ENCODE measurements at places on chromosomes 1 and 21.

DNA sequence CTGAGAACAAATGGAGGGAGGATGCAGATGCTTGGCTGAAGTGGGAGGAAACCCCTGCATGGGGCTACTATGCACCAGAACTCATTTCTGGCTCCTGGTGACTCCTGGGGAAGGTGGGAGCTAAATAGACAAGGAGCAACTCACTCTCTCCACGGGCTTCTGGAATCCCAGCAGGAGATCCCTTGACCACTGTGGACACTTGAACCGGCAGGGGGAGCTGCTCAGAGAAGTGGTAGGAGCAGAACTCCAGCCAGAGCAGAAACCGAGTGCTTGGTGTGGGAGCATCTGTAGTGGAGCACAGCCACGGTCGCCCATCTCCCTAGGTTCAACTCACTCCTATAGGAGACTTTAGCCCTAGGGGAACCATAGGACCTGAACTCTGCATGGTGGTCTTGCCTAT, 205.6 kb upstream of the GJB5 start:
- no peak for DNase-seq

GRCh38 chr1:226534645-226535044, 13.9 kb upstream of the STUM start:
- DNase-seq = no peak

DNA sequence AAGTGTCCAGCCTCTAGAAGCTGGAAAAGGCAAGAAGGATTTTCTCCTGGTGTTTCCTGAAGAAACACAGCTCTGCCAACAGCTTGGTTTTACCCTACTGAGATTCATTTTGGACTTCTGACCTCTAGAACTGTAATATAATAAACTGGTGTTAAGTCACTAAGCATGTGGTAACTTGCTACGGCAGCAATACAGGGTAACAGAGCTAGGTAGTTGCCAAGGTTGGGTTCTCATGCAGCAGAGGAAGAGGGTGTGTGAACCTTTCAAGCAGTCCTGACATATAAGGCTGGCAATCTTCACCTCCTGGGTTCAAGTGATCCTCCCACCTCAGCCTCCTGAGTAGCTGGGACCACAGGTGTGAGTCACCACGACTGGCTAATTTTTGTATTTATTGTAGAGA, 36.0 kb downstream of the GNG4 start:
- DNase-seq = no peak

DNA sequence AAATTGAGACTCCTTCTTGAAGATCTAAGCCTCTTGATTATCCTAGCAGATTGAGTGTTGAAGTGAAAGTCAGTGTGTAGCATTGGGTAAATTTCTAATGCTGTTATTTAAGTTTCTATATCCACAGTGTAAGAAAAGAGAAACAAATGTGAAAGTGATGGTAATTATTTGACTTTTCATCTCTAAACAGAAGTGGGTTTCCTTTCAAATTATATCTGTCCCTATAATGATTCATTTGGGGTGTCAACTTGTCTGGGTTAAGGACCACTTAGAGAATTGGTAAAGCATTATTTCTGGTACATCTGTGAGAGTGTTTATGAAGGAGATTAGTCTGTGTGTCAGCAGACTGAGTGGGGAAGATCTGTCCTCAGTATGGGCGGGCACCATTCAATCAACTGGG, 133.0 kb upstream of the HMCN1 start:
- DNase-seq = no peak

GRCh38 chr1:163912170-163912884, 590.6 kb downstream of the NUF2 start:
- DNase-seq = no peak

- DNase-seq = no peak
Measured at GRCh38 chr1:33703464-33703863, 160.4 kb upstream of the HMGB4 start.

GRCh38 chr1:45345014-45345413, 4.8 kb upstream of the MUTYH start:
- no peak for DNase-seq

- DNase-seq = no peak
Measured at GRCh38 chr1:164630626-164631396, 71.8 kb downstream of the PBX1 start.

DNA sequence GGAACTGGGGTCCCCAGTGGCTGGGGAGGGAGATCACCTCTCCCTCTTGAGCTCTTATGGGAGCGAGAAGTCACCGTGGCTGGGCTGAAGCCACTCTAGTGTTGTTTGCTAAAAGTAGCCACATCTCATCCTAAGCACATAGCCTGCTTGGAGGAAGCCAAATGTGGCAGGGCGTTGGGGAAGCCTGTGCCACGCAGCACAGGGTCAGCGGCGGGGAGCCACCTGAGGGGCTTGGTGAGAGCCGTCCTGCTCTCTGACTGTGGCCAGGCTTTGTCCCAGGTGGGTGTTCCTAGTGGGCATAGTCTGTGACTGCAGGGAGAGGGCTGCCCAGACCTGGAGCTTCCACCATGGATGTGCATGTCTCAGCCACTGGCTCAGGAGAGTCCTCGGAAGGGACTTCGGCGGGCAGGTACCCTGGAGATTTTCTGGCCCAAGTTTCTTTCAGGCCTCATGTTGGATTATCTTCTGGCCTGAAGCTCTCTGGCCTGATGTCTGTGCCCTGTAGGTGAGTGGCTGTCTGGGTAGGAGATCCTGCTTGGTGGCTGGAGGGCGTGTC, 38.9 kb downstream of the MORN1 start:
- DNase-seq = no peak

DNA sequence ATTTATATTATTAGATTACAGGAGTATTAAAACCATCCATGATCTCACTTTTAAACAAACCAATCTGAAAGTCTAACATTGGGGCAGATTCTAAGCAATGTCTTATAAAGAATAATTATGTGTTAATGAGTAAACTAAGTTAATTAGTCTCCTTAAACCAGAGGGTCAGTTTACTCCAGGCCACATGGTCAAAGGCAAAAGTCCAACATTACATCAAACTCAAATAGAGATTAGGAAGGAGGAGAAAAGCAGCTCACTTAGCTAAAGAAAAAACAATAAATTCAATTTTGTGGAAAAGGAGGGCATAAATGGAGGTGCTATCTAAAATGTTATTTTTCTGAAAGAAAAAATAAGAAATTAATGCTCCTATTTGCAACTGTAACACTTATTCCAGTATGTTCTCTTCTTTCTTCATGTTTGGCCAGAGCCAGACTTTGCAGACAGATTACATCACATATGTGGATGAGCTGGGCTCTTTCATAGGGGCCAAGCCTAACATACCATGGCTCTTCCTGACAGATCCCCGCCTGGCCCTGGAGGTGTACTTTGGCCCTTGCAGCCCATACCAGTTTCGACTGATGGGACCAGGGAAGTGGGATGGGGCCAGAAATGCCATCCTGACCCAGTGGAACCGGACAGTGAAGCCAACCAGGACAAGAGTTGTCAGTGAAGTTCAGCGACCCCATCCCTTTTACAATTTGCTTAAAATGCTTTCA, 24.3 kb upstream of the FMO2 start:
- DNase-seq = no peak

DNA sequence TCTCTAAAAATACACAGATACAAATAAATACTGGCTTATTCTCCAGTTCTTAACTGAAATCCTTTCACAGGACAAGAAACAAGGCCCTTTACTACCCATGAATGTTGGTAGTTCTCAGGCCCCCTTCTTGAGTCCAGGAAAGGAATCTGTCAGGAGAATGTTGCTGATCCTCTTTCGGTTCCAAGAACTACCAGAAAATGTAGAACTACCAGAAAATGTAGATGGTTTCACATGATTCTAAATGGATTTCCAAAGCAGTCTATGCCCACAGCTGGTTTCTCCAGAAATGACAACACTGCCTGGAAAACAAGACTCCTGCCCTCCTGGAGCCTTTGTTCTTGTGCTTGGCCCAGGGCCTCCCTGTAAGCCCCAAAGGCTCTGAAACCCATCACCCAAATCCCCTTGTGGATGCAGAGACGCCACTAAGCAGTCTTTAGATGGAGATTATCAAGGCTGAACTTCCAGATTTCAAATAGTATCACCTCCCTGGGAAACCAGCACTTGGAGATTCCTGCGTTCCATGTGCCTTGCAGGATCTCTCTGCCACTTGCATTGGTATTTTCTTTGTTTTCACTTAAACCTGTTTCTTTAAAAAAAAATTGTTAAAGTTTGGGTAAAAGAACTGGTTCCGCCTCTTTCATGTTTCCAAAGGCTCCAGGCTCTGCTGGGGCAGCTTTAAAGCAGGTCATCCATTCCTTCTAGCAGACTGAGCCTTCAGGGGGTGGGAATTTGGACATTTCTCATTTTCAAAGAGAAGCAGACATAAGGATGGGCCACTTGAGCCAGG, 53.4 kb downstream of the MAN1C1 start:
- no peak for DNase-seq

DNA sequence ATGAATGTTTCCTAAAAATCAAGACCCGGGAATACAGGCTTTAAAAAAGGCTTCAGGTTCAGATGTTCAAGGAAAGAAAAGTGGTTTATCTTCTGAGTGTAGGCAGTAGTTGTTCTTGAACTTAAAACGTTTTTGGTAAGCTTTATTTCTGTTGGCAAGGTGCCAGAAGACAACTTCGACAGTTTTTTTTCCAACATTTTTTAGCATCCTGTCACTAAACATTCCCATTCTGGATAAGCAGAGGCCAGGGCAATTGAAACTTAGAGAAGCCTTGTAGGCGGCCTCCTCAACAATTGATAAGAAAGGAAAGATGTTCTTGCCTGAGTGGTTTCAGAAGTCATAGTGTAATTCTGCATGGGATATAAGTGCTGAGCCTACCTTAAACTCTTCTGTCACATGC, 66.7 kb downstream of the PATJ start:
- no peak for DNase-seq

DNA sequence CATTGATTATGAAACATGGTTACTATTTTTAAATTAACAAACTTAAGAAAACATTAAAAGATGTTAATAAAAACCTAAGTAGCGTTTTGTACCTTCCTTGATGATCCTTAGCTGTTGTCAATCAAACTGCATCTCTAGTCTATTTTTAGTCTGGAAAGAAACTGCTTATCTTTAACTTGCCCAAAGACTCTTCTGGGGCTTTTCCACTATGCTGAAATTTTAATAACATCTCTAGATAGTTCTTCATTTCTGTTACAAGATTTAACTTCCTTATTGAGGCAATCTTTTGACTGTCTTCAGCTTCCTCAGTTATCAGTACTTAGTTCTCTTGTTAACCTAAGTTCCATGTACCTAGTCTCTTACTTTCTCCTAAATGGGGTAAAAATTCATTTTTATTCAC, 135.9 kb upstream of the HMCN1 start:
- DNase-seq = no peak

GRCh38 chr1:200049810-200050209, 22.3 kb downstream of the NR5A2 start:
- DNase-seq = no peak

DNA sequence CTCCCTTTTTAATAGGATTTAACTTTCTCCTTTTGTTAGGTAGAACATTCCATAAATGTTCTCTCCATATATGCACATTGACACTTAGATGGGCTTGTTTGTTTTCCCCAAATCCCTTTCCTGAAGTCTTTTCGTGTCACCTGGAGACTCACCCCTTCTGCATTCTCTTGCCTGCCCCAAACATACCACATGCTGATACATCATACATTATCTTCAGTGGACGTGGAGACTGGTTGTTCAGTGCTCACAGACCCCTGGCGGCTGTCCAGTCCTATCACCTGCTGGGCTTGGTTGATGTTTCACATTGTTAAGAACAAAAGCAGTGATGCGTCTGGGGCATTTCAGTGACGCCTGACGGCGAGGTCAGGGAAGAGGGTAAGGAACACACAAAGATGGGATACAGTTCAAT, 22.2 kb downstream of the FMOD start:
- peak; percentile 97 for DNase-seq

DNA sequence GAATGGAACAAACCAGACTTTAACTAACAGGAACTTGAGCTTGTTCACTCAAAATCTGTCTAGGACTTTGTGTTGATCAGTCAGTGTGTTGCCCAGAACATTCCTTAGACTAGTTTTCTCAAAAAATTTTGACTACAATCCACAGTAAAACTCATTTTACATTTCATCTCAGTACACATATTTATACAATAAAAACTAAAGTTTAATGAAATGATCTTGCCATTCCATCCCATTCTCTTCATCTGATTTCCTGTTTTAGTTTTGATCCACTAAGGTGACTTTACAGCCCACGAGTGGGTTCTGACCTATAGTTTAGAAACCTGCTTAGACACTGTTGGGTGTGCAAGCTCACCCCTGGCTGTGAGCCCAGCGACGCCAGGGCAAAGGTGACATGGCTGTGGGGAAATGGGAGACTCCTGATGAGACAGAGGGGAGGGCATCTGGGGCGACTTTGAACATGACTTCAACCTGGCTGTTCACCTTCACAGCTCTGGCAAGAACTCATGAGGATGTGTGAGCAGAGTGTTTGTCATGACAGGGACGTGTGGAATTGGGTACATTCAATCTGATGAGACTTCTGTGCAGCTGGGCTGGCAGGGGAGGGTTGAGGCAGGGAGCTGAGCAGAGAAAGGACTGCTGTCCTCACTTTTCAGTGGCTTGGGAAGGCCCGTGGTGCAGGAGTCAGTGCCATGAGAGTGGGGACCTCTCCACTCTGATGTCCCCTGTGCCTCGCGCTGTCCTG, 40.6 kb downstream of the LHX4 start:
- DNase-seq = no peak

GRCh38 chr1:245807306-245807705, 652.5 kb downstream of the KIF26B start:
- no peak for DNase-seq

DNA sequence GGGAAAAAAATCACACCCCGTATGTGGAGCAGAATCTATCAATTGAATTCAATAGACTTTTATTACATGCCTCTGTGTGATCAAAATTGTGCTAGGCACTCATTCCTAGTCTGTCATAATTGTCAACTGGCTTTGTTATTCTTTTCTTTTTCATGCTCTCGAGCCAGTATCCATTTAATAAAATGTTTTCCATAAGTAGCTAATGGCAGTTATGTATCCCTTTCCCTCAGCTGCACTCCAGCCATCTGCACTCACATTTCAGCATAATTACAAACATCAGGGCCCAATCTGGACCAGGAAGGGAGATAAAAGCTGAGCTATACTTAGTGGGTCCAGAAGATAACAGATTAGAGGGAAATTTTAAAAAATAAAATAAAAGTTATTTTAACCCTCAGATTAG, 15.9 kb downstream of the RGS5 start:
- no peak for DNase-seq

DNA sequence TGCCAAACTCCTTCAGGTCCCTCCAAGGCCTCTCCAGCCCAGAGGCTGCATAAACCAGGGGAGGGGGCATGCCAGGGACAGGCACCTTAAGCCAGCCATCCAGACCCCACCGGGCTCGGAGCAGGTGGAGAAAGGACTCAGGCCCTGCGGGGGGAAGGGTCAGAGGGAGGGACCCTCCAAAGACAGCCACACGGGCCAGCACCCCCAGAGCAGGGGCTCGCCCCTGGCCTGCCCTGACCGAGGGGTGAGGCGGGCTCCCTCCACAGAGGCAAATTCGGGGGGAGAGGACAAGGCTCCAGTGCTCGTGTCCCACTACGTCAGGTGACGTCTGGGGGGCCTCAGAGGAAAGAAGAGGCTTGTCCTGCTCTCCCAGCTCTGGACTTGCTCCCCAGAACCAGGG, 8.2 kb downstream of the MEGF6 start:
- no peak for DNase-seq

GRCh38 chr1:174074757-174075156, 52.6 kb upstream of the RC3H1 start:
- peak; percentile 4 for DNase-seq

Data from NCI-H146 (cell line).